ENCODE measurements at places on chromosomes 4 and X.
A peak's percentile ranks its signal among the peaks of the same experiment; 100 is the strongest.

- no peak for DNase-seq
These were observed 21.8 kb upstream of the FTHL17 start for GRCh38 chrX:31093639-31093975.

GRCh38 chr4:41613386-41613785, 75.4 kb downstream of the LIMCH1 start:
- DNase-seq, result no peak

DNA sequence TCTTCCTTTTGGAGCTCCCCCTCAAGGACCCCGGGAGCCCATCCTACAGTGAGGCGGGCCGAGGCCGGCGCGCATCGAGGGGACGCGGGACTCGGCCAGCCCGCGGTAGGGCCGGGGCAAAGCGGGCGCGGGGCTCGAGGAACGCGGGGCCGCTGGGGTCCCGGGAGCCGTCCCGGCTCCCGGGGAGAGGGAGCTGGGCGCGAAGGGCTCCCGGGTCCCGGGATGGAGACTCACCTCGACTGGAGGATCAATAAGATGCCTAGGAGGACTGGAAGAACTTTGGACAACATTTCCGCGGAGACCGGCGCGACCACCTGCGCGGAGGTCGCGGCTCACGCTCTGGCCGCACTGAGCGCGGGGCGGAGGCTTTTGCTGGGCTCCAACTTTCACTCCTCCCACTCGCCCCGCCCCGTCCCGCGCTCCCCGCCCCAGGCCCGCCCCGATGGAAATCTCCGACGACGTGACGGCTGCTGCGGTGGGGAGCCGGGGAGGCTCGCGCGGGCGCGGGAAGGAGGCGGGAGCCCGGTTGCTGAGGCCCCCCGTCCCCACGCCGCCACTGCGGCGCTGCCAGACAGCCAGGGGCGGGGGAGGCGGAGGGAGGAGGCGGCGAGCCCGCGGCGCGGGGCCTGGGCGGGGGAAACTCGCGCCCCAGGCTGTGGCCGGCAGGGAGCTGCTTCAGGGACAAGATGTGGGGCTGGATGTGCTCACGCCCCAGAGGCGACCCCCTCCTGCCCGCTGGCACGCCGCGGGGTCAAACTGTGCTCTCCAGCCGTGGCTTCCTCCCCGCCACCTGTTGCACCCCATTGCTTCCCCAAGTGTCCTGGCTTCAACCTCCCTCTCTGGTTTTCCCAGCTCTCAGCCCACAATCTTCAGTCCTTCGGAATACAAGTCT, at the start of gene GABRE:
Gene GABRE, minus strand, starts transcription at position 341 of the 892 bp plus-strand sequence. Its CDS starts 51 bp downstream, at position 290.
- DNase-seq, result no peak

DNA sequence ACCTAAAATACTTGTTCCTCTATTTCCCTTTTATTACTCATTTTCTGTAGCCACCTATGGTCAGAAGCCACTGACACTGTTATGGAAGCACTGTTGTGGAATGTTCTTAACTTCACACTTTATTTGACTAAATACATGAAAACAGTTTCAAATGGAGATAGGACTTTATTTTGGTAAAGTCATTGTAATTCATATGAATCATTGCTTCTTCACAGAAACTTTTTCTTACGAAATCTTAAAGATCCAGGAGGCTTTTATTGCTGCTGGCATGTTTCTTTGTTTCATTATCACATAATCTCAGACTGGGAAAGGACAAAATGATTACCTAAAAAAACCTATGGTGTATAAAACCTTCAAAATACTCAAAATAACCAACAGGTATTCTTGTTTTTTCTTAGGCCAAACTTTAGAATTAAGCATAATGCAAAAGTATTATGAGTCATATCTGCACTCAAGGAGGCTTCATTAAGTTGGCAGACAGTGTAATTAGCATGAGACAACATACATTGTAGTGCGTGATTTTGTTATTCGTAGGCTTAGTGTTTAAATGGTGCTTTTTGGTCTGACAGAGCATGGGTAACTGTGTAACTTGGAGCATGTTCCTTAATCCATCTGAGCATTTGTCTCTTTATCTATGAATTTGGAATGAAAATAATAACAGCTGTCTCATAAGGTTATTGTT, 58.0 kb downstream of the SH3BGRL start:
- DNase-seq, result no peak

GRCh38 chr4:99811117-99811516, 5.5 kb upstream of the DAPP1 start:
- no peak for DNase-seq

DNA sequence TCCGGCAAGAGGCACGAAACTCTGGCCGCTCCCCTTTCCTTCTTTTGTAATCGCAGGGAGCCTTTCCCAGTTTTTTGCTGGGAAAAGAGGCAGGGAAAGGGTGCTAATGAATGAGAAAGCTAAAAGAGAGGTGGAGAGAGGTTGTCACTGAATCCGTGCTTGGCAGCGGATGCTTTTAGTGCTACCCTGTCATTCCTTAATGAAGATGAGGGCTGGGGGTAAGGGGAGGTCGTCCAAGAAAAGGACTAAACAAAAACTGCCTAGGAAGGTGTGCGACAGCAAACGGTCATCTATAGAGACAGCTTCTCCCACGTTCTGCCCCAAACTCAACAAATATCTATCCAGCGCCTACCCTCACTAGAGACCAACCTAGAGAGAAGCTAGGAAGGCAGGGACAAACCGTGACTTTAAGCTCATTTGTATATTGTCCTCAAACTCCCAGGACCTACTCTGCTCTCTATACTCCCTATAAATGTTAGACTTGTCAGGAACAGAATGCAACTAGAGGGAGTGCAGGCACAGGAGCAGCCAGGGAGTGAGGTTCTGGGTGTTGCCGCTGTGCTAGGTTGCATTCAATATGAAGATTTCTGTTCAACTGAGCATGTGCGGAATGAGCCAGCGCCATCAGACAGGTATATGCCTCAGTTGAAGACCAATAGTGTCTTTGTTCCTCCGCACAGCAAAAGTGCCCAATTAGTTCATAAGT, 777 bp upstream of the CASK start:
- DNase-seq, result peak; percentile 28

DNA sequence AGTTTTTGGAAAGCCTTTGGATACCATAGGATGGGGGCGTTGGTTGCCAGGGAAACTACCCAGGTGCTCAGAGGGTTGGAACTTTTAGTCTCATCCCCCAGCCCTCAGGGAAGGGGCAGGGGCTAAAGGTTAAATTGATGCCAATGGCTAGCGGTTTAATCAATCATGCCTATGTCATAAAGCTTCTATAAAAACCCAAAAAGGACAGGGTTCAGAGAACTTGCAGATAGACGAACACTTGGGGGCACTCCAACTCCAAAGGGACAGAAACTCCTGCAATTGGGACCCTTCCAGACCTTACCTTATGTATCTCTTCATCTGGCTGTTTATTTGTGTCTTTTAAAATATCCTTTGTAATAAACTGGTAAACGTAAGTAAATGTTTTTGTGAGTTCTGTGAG, 30.0 kb upstream of the GPR173 start:
- no peak for DNase-seq

DNA sequence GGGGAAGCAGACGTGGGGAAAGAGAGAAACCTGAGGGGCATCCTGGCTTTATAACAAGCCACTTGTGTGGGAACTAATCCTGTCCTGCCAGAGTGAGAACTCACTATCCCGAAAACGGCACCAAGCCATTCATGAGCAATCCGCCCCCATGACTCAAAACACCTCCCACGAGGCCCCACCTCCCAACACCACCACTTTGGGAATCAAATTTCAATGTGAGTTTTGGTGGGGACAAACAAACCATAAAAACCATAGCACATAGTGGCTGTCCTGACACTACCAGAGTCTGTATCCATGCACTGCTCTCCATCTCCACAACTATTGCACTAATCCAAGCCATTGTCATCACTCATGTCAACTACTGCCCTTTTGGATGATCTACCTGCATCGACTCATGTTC, 28.5 kb upstream of the SEPTIN6 start:
- no peak for DNase-seq

GRCh38 chr4:186725469-186726425, 2.1 kb upstream of the FAT1 start:
- DNase-seq, result no peak

GRCh38 chr4:106365613-106366012, 3.0 kb downstream of the GIMD1 start:
- DNase-seq, result no peak

GRCh38 chr4:96092151-96092705, 252.3 kb downstream of the PDHA2 start:
- DNase-seq, result no peak

DNA sequence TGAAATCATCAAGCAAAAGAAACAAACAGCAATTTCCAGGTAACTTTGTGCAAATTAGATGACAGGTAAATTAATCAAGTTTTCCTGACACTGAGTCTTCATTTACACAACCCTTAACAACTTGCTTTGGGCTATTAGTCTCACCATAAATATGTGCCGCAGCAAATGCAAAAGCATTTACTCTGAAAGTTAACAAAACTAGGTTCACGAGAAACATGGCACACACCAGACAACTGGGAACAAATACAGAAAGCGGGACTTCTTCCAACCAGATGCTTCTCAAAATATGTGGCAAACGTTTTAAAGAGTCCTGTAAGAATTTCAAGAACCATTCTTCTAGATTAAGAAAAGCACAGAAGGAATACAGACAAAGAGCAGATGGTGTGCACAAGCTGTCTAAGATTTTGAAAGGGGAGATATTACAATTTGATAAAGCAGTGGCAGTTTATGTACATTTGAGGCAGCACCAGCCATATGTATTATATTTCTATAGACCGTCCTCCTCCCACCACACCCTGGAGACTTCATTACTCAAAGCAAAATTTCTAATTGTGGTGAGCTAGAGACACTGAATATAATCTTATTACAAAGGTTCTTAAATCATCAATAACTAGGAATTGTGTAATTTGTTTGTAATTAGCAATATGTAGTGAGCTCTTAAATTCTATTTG, 192.5 kb upstream of the ADAMTS3 start:
- no peak for DNase-seq

DNA sequence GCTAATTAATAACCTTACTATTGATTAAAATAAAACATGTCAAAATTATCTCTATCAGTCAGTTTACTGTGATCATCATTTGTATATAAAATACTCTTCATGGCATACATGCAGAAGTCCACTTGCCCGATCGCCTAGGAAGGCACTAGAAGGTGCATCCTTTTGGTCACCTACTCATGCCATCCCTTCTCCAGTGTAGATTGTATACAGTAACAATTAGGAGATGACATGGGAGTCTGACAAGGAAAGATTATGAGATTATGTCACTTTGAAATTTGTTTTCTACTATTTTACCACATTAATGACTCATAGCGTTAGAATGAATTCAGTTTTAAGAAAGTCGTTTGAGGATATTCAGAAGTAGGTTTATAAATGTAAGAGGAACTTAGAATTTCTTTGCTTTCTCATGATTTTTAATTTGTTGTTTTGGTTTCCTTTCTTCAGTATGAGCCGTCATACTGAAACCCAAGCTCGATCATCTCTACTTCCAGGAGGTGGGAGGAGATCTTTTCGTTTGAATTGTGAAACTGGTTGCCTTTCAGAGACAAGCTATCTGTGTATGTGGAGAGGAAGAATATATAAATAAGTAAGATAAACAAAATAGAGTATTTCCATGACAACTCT, 51.1 kb upstream of the UNC5C start:
- no peak for DNase-seq

GRCh38 chr4:95524729-95525128, 24.0 kb downstream of the UNC5C start:
- no peak for DNase-seq

- DNase-seq, result no peak
These were observed 381.2 kb downstream of the RAPGEF2 start for GRCh38 chr4:159483782-159484741.

GRCh38 chr4:113106108-113106507, 56.7 kb downstream of the ANK2 start:
- DNase-seq, result no peak

DNA sequence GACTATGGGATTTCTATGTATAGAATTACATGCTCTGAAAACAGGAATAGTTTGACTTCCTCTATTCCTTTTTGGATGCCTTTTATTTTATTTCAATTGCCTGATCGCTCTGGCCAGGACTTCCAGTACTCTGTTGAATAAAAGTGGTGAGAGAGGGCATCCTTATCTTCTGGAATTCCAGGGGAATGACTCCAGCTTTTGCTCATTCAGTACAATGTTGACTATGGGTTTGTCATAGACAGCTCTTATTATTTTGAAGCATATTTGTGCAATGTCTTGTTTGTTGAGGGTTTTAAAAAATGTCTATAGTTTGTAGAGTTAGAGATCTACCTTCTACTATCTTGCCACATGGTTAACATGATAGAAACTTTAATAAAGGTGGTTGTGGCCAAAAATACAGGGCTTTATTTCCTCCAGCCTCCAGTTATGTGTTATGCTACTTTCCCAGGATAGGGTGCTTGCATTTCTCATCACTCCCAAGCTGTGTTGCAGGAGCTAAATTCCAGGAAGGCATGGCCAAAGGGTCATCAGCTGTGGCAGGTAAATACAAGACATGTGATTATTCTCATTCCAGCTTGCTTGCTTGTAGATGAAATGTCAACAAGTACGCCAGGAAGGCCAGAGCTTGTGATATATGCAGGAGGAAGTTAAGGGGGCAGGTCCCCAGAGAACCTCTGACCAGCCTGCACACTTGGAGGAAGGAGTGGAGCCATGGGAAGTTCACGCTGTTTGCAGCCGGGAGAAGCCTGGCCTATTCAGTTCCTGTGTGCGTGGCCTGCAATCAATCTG, 142.4 kb upstream of the CPXCR1 start:
- no peak for DNase-seq

- no peak for DNase-seq
These were observed 10.8 kb upstream of the GUCY1B1 start for GRCh38 chr4:155748039-155748438.

GRCh38 chr4:87895964-87896621, 63.3 kb downstream of the MEPE start:
- no peak for DNase-seq

- DNase-seq, result no peak
These were observed 35.6 kb upstream of the MAGEA8 start for GRCh38 chrX:149845385-149845784.

DNA sequence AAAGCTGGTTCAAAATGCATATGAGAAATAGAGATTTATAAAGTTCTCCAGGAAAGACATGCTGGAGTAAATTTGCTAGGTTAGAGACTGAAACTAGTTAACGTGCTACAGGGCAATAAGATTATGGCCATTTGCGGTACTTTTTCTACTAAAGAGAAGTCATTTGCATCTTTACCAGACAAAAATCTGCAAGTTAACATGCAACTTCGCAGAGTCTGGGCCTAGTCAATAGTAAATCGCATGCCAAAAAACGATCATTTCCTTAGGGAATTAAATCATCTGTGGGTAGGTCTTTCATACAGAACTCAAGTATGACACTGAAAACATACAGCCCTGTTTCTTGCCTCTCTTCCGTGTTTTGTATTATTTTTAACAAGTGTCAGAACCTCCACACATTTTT, 32.8 kb upstream of the REST start:
- no peak for DNase-seq

GRCh38 chr4:15552557-15553362, 83.1 kb downstream of the CC2D2A start:
- no peak for DNase-seq

GRCh38 chr4:37597034-37597433, 89.1 kb downstream of the RELL1 start:
- DNase-seq, result no peak

DNA sequence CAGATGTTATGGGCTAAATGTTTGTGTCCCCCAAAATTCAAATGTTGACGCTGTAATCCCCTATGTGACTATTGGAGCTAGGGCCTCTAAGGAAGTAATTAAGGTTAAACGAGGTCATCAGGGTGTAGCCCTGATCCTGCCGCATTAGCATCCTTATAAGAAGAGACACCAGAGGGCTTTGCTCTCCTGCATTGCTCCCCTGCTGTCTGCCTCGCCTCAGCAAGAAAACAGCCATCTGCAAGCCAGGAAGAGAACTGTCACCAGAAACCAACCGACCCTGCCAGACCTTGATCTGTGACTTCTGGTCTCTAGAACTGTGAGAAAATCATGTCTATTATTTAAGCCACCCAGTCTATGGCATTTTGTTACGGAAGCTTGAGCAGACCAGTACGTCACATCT, 331.9 kb downstream of the DCTD start:
- DNase-seq, result no peak

All from central memory CD4-positive, alpha-beta T cell (primary cell).